ENCODE measurements at places on chromosomes 1 and 21.

GRCh38 chr1:210025870-210026269 lies 87.9 kb downstream of the SYT14 start:
- DNase-seq = no peak

DNA sequence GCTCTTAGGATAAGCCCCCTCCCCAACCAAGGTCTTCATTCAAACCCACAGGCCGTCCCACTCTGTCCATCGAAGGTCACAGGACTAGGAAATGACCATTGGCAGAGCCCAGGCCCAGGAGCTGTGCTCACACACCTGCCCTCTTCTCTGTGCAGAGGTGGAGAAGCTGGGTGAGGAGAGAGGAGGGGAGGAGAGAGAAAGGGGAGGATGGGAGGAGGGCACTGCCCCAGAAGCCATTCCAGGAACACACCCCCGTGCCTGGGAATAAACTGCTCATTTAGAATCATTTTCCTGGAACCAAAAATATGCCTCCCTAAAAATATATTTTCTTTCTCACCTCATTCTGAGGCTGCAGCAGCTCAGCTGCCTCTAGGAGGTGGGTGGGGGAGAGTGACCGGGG lies 6.4 kb upstream of the SDC3 start:
- DNase-seq = no peak

GRCh38 chr1:19011845-19012231 lies 55.4 kb upstream of the IFFO2 start:
- DNase-seq = no peak

GRCh38 chr1:17710889-17711576 lies 44.1 kb upstream of the ACTL8 start:
- DNase-seq = no peak

- no peak for DNase-seq
These were observed 1.2 kb upstream of the NOS1AP start for GRCh38 chr1:162068301-162068700.

DNA sequence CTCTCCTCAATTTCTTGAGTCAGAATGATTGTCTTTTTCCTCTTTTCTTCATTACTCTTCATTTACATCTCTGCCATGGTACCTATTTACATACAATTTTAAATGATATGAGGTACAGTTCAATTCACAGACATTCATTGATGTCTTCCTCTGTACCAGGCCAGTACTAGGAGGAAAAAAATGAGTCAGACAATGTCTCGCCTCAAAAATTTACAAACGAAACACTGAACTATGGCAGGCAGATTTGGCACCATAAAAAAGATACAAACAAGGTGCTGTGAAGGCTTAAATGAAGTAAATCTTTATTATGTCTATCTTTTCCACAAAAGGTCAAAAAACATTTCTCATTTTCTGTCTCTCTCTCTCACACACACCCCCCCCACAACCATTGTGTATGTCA lies 71.0 kb downstream of the RGS13 start:
- no peak for DNase-seq

GRCh38 chr1:16391411-16391810 lies 24.4 kb downstream of the SZRD1 start:
- DNase-seq = no peak

DNA sequence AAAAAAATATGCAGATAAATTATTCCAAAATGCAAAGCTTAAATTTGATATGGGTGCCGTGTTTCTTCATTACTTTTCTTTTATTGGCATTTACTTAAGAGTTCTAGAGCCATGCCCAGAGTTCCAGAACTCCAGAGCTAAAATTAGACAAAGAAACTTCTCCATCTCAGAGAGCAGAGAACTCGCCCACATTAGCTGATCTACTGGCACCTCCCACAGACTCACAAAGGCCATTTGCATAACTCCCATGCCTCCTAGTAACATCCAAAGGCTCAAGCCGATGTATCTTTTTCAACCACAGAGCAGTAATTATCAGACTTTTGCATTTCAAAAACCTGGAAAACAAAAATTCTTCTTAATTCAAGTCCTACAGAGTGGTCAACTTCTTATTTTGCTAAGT lies 323.8 kb upstream of the ST6GALNAC5 start:
- DNase-seq = no peak

DNA sequence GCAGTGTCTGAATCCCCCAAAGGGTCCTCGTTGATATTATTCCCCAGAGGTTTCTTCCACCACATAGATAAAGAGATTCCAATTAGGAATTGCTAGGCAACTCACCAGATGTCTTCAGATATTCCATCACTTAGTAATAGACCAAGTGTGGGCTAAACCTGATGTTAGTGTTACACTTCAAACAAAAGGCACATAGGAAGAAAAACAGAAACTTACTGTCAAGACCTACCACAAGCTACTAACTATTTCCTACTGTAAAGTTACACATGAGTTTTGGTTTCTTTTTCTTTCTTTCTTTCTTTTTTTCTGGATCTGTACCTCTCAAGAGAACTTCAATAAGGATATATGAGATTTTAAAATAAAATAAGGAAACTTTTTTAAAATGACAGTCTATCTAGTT lies 879.1 kb upstream of the NEGR1 start:
- DNase-seq = no peak

Data from brain (organoid and tissue), 16 donors.